Activated CD4-positive, alpha-beta T cell treated with anti-CD3 and anti-CD28 coated beads, Interleukin-10, Interleukin-2, amounts not matched to agents 100 ng/mL and 50 ng/mL, durations not matched to agents 16 hours and 8 hours (primary cell): ENCODE measurements at places on chromosomes 5 and 9.

DNA sequence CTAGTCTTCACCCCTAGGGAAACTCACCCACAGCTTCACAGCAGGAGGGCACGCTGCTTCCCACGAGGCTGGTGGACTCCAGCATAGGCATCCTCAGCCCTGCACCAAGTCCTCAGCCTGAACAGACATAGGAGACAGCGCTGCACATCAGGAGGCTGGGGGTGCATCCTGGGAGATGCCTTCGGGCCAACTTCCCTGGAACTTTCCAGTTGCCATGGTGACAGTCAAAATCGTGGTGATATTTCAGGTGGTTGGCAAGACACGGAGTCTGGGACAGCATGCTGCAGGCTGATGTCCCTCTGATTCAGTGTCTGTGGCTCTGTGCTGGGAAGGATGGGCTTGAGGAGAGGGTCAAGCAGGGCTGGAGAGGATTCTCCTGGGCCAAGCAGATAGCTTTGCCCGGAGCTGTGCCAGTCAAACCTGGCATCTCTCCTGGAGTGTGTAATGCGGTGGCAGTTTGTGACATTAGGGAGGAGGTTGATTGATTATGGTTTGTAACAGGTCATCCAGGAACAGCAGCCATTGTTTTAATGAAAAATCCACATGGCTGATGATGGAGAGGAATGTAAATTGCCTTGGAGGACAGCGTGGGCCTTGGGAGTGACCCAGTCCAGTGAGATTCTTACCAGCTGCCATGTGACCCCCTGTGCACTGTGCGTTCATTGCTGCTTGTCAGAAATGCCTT, 35.6 kb upstream of the SEMA4D start:
- DNase-seq, result no peak

- DNase-seq, result no peak
Measured at GRCh38 chr5:15529821-15530220, 29.8 kb downstream of the FBXL7 start.

DNA sequence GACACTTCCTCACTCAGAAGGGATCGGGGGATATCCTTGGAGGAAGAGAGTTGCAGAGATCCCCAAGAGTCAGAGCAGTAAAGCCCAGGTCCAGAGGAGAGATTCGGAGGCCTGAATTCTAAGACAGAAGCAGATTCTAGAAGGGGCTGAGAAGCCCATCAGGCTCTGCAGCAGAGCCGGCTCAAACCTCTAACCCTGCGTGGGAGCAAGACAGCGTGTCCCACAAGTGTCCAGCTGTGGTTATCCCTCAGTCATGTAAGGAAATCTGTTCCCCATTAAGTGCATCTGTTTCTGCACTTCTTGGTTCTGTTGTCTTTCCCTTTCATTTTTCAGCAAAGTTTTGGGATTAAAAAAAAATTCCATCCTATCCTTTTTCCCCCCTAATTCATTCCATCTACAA, 4.8 kb upstream of the DIAPH1 start:
- no peak for DNase-seq

DNA sequence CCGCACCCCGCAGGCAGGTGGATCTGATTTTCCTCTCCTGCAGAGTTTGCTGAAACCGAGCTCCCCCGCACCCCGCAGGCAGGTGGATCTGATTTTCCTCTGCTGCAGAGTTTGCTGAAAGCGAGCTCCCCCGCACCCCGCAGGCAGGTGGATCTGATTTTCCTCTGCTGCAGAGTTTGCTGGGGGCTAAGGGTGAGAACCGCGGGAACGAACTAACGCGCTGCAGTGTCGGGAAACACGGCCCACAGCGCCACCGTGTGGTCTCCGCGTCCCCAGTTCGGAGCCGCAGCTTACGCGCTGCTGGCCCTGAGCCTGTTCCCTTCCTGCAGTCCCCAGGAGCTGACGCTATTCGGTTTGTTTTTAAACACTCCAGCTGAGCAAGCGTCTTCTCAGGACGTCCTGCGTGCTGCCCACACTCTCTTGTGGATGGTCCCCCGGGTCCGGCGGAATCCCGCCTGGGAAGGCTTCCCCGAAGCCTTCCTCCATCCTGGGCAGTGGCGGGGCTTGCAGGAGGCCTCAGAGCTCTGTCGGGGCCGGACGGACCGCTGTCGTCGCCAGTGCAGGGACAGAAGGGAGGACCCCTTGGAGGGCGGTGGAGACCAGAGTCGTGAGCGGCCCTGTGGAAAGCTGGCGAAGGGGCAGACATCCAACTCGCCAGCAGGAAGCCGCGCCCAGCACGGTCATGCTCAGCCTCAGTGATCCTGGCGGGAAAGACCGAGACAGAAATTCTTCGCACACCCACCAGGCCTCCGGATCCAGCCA, 121.2 kb upstream of the LPCAT1 start:
- DNase-seq, result peak; percentile 80

DNA sequence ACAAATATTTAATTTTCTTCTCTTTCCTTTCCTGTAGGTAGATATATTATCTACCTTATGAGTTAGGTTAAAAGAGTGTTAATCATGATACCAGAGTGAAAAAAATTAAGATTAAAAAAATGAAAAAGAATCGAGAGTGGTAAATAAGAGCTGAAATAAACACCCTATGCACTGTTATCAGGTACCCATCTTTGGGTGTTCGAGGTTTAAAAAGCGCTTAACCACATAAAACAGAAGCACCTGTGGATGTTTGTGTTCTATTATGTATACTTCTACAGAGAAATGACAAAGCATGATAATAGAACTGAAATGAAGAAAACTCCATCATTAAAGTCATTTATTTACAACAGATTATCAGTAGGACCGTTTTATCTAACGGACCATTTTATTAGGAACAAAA, 25.7 kb upstream of the GCNT4 start:
- DNase-seq, result no peak

GRCh38 chr9:93222890-93223259, 38.9 kb downstream of the WNK2 start:
- DNase-seq, result no peak

- no peak for DNase-seq
Measured at GRCh38 chr5:15571081-15571480, 71.1 kb downstream of the FBXL7 start.

- DNase-seq, result no peak
Measured at GRCh38 chr9:27361492-27361891, 64.5 kb upstream of the EQTN start.

- DNase-seq, result no peak
Measured at GRCh38 chr9:16921855-16922254, 51.4 kb upstream of the BNC2 start.

DNA sequence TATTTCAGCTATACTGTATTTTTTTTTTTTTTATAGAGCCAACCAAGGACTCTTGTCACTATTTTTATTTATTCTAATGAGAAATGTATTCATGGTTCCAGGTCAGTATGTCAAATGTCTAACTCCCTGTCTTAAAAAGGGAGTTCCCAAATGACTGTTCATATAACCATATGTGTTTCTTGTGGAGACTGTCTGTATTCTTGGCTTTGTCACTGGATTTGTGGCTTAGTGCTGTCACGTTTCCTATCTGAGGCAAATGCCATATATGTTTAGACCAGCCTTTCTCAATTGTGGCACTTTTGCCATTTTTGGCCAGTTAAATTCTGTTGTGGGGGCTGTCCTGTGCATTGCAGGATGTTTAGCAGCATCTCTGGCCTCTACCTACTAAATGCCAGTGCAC, 3.1 kb downstream of the GCNT1 start:
- DNase-seq, result no peak

DNA sequence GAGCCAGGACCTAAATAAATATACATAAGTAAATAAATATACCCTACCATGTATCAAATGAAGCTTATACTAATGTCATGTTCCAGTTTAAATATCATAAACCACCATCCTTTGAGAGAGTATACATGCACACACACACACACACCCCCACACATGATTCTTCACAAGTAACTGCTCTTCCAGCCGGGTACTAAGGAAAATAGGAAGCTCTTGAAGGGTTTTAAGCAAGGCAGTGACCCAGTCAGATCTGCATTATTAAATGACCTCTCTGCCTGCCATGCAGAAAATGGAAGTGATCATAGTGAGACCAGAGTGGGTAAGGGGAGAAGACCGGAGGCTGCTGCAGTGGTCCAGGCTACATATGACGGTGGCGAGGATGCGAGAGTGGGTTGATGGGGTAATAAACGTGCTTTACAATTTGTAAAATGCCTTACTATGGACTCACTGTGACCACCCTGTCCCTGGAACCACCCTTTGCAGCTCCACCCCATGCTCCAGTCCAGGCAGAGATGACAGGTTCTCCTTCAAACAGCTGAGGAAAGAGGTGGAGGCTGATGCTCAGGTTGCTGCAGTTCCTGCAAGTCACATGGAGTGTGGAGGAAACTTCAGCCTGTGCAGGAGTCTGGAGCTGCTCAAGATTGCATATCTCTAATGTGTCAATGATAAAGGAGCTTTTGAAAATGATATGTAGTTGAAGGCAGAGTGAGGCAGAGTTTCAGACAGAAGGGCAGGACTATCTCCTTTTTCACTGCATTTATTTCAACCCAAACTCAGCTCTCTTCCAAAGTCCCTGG, 38.8 kb upstream of the NDFIP1 start:
- DNase-seq, result no peak

DNA sequence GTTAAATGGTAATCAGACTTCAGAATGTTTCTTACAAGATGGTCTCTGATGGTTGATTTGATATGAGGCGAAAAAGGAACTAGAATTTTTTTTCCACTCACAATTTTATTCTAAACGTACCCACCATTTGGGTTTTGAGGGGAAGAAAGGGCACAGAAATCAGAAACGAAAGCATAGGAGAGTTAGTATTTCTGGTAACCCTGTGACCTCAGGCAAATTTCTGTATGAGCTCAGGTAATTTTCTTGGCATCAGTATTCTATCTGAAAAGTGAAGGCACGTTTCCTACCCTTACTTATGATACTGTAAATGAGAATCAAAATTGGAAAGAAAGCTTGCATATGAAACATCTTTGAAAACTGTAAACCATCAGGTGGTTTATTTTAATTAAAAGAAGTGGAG, 26.5 kb downstream of the TMEFF1 start:
- DNase-seq, result no peak

DNA sequence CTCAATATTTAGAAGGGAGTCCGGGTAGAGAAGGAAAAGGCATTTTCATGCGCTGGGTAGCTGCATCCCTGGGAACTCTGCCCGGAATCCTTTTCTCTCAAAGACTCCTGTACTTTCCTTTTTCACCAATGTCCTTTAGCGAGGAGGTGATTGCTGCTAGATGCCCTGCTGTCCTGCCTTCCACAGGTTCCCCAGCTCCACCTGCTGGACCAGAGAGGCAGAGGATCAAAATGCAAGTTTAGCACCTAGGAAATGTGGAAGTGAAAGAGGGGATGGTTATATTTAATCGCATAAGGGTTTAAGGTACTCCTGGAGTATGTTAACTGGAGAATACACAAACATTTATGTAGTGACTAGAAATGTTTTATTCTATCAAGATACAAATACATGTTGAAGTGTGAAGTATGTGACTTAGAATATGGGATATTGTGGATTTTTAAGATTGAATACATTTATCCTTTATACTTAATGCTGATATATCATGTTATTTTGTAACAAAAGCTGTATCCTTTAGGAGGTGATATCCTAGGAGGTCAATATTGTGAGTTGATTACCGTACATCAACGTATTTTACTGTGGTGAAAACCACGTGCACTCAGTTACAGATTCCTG, 145.7 kb downstream of the ARHGAP26 start:
- DNase-seq, result peak; percentile 35

- no peak for DNase-seq
Measured at GRCh38 chr5:158816011-158816696, 283.6 kb downstream of the EBF1 start.

- no peak for DNase-seq
Measured at GRCh38 chr9:133593587-133594253, 15.5 kb downstream of the FAM163B start.

GRCh38 chr9:87889065-87889881, 6.6 kb downstream of the SPATA31E1 start:
- DNase-seq, result no peak

DNA sequence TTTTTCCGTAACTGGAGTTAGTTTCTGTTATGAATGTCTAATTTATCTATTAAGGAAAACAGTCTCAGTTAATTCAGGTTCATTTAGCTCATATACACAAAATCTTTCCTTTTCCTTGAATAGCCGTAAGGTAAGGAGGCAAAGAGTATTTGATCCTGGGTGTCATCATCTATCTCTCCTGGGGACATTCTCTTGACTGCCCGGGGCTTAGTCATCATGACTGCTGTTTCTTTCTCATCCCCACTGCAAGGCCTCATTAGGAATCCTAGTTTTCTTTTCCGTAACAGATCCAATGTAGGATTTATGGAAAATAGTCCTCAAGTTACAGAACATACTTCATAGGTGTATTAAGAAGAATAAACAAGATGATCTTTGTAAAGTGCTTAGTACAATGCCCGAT, 134.9 kb upstream of the CHD1 start:
- no peak for DNase-seq

DNA sequence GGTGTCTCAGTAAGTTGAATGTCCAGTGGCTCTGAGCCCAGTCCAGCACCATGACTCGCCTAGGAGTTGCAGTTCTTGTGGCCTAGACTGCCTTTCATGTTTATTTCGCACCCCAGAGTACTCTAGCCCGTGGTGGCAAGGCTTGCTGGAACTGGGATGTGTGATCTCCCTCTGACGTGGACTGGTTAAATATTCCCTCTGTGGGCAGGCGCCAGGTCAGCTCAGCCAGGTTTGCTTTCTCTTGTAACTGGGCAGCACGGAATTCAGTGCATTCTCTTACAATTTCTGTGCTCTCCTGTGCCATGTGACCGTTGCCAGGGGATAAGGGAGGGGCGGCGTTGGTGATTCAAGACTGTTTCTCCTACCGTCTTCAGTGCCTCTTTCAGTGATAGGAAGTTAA, 270.8 kb downstream of the KDM4C start:
- no peak for DNase-seq

DNA sequence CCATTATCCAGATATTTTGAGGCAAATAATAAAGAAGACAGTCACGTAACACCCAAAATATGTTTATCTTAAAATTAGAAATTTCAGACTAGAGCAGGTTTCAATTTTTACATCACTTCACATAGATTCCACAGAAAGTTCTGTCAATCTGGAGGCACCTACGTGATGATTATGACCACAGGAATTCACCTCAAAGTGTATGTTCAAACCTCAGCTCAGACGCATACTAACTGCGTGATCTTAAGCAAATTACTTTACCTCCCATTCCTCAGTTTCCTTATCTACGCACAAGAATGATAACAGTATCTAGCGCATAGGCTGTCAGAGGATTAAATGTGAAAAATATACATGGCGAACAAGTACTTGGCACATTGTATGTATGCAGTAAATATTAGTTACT, 5.9 kb upstream of the CDH6 start:
- no peak for DNase-seq

GRCh38 chr5:11560915-11561697, 343.1 kb downstream of the CTNND2 start:
- no peak for DNase-seq

- no peak for DNase-seq
Measured at GRCh38 chr9:110590816-110591215, 11.3 kb upstream of the SVEP1 start.

DNA sequence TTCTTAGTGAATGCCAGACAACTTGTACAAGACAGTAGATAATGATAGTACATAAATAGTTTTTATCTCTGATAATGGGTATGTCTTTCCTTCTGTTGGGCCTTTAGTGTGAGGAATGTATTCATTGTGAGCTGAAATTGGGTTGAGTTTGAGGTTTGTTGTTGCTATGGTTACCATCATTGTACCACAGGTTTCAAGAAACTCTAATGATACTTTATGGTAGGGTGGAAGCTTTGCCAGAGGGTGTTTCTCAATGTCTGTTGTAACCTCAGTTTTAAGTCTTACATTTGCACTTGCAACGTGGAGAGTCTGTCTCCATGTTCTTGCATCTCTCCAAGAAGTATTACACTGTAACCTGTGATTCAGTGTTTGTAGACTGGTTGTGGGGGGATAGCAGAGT, 1550.1 kb downstream of the MAT2B start:
- no peak for DNase-seq
